NCI-H524 treated with DMSO at 0.1 percent for 48 hours (cell line): ENCODE measurements at places on chromosomes 3 and 15.

DNA sequence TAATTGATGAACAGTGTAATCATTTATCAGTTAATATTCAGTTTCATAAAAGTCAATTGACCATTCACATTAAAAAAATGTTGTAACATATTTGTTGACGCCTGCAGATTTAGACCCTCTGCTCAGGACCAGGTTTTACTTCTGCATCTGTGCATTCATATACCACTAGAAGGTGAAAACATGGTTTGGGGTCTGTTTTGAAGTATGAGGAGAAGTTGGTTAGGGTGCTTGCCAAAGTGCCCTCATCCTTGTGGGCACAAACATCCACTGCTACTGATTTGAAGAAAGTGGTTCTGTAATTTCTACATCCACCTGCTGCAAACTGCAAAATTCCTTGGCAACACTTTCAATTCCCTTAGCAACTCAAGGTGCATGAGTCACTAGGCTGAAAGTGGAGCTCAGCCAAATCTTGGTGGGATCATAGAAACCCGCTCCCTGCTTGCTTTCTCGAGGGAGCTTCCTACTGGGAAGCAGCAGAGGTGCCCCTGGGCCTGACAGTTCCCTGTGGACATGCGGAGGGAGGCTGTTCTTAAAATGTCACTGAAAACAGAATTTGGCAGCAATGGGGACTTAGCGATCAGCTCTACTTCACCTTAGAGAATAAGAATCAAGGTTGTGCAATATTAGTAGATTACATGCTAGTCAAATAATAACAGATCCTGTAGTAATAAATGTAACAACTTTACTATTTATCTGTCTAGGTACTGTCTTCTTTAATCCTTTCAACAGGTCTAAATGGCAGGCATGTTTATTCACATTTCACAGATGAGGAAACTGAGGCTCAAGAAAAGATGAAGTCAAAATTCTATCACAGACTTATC, 301.0 kb upstream of the TBL1XR1 start:
- no peak for DNase-seq

DNA sequence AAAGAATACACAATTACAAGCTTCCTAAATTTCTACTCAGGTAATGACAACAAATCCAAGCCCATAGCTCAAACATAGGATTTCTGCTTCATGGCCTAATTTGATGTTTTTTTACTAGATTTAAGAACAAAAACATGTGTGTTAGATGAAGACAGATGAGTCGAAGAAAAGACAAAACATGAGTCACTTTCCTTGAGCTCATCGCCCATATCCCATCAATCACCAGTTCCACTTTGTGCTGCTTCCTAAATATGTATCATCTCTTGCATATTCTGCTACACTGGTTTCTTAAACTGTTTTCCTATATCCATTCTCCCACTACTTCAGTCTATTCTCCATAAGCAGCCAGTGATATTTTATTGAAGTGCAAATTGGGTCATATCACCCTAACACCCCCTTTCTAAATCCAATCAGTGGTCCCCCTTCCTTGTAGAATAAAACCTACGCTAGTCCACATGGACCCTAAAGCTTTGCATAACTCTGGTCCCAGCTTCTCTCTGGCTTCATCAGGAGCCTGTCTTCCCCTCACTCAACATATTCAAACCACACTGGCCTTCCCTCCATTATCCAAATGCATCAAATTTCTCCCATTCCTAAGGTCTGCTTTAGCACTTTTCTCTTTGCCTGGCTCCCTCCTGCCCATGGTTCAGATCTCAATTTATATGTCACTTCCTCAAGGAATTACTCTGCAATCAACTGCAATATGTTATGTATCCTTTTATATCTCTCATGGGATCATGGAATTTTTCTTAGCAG, 1033.9 kb downstream of the FHIT start:
- no peak for DNase-seq

DNA sequence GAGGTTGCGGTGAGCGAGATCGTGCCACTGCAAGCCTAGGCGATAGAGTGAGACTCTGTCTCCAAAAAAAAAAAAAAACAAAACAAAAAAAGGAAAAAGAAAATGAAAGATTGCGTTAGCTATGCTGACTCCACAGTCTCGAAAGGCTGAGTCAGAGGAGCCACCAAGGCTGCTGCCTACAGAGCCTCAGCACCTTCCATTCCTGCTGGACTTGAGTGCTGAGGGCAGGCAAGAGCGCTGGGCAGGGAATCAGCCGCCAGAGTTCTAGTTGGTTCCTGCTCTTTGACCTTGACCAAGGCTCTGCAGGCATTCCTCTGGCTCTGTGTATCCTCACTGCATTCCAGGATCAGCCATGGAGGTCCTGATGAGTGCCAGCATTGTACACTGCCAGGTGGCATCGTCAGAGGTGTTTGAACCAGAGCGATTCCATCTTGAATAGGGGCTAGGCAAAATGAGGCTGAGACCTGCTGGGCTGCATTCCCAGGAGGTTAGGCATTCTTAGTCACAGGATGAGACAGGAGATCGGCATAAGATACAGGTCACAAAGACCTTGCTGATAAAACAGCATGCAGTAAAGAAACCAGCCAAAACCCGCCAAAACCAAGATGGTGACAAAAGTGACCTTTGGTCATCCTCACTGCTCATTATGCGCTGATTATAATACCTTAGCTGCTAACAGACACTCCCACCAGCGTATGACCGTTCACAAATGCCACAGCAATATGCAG, 5.9 kb downstream of the MESP2 start:
- no peak for DNase-seq

DNA sequence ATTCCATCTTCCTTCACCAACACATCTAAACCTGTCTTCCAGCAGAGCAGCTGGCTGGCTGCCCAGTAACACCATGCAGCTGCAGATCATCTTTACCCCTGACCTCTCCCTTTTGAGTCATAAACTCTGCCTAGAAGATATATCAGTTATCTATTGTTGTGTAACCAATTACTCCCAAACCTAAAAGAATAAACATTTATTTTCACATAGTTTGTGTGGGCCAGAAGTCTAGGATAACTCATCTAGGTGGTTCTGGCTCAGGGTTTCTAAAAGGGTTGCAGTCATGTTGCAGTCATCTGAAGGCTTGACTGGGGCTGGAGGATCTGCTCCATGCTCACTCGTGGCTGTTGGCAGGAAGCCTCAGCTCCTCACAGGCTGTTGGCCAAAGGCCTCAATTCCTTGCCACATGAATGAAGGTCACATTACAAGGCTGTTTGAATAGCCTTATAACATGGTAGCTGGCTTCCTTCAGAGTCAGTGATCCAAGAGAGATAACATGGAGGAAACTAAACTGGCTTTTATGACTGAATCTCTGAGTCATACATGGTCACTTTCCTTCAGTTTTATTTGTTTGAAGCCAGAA, 92.8 kb downstream of the GOLIM4 start:
- DNase-seq, result no peak

DNA sequence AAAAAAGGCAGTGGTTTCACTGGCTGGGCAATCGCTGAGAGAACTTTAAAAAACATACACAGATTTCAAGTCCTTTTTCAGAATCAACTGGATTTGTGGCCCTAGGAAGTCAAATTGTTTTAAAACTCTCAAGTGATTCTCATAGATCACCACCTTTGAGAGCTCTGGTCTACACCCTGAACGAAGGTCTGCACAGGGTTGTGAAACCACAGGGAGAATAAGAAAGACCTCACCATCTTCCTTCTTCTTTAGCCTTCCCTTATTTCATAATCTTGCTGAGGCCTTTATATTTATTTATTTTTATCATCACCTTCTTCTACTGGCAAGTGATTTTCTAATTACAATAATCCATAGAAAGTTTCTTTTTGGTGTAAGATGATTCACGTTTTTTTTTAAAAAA, 58.1 kb downstream of the FOXP1 start:
- no peak for DNase-seq

GRCh38 chr3:9345041-9345440, 17.8 kb upstream of the THUMPD3 start:
- no peak for DNase-seq

DNA sequence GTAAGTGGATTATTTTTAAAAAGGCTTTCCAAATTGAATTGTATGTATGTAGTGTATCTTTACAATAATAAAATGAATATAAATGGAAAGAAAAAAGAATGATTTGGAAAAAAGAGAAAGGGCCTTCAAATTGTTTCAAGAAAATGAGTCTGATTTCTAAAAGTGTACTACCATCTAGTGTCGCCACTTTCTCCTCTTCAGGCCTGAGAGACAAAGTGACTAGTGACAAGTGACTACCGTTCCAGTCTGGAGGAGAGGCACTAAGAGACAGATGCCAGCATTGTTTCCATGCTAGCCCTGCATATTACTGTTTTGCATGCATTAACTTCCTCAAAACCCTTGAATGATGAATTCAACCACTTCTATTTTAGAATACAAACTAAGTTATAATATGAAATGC, 39.3 kb downstream of the P3H2 start:
- DNase-seq, result no peak

GRCh38 chr3:7508821-7509220, 647.9 kb downstream of the GRM7 start:
- DNase-seq, result no peak

DNA sequence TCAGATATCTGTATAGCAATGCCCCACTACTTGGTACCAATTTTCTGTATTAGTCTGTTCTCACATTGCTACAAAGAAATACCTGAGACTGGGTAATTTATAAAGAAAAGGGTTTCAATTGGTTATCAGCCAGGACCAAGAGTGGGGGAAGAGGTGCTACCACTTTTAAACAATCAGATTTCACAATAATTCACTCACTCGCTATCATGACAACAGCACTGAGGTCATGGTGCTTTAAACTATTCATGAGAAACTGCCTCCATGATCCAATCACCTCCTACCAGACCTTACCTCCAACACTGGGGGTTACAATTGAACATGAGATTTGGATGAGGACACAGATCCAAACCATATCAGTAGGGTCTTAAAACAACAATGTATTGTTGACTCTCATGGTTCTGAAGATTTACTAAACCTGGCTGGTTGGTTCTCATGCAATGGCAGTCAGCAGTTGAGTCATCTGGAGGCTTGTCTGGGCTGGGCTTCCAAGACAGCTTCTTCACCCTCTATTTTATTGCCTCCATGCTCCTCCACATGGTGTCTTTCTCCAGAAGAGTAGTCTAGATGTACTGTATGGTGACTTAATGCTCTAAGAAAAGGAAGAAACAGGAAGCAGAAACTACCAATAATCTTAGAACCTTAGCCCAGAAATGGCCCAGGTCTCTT, 21.2 kb upstream of the TM4SF4 start:
- DNase-seq, result no peak

DNA sequence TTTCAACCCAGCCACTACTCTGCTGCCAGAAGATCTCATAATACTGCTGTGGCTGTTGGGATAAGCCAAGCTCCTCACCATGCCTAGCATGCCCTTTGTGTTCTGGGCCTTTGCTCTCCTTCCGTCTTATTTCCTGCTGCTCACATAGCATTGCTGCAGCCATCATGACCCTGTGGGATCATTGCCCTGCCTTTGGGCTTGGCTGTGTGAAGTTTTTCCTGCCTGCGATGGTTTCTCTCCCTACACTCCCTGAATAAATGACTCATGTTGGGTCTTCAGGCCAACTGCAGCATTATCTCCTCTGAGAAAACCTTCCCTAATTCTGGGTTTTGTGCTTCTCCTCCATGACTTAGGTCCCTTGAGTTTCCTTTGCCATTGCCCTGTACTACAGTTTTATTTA, 20.8 kb upstream of the TRA2B start:
- DNase-seq, result no peak

- DNase-seq, result no peak
Measured at GRCh38 chr15:37693926-37694325, 240.5 kb upstream of the TMCO5A start.

DNA sequence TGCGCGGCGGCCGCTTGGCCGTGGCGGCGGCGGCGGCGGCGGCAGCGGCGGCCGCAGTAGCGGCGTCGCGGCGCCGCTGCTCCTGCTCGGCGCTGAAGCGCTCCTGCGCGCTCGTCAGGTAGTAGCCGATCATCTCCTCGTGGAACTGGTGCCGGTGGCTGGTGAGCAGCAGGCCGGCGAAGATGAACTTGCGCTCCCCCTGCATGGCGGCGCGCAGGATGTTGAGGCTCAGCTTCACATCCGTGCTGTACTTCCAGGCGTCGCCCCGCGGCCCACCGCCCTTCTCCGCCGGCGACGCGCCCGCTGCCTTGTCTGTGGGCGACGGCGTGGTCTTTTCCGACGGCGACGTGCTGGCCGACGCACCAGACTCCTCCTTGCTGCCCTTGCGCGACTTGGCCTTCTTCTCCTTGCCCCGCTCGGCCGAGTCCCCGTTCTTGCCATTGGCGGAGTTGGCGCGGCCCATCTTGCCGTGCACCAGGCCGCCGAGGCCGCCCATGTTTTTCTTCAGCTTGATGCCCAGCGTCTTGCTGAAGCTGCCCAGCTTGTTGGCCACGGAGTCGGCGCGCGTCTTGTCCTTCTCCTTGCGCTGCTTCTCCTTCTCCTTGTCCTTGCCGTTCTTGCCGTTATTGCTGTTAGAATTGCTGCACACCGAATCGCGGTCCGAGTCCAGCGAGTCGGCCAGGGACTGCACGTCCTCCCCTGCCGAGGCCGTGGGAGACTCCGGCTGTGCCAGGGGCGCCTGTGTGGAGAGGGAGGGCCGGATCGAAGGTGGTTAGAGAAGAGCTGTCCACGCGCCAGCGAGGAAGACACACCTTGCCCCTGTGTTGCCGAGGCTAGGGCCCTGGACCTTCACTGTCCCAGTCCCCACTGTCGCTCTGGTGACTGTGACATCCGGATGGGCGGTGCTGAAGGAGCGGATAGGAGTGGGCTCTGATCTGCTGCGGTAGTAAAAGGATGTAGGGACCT, 157.6 kb downstream of the KLF13 start:
- no peak for DNase-seq

DNA sequence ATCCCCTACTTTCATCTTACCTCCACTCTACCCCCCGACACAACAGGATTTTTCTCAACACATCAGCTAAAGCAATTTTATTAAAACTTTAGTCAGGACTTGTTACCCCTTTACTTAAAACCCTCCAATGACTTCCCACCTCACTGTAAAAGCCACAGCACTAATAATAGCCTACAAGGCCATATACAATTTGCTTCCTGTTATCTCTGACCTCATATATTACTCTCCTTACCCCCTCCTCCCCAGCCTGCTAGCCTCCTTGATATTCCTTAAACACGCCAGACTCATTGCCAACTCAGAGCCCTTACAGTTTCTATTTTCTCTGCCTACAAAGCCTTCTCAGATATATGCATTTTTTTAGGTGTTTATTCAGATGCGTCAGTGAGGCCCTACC, 54.4 kb downstream of the DCUN1D1 start:
- DNase-seq, result no peak

DNA sequence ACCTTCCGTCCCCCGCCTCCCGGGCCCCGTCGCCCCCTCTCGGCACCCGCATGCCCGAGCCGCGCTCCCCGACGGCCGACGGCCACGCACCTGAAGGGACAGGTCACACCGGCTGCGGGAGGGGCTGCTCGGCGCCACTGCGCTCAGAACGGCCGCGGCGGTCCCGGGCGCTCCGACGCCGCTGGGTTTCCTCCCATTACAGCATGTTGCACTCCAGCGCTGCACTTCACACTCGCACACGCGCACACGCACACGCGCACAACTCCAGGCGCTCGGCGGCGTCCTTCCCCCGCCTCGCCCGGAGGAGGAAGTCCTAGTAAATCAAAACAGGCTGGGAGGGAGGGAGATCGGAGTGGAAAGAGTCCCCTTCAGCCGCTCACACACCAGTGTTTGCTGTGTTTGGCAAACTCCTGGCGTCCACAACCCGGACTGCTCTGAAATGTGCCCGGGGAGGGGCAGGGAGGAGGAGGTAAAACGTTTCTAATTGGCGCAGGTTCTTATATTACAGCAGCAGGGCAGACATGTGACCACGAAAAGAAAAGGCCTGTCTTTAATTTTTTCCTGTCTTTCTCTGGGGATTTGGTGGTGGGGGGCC, 76.7 kb upstream of the VGLL4 start:
- peak; percentile 35 for DNase-seq
